ENCODE measurements at places on chromosomes 12 and 14.

- no peak for DNase-seq
These were observed 125.7 kb downstream of the HMGA2 start for GRCh38 chr12:65949971-65950370.

GRCh38 chr12:116172224-116172849, 105.2 kb downstream of the MED13L start:
- DNase-seq, result peak; percentile 65

- no peak for DNase-seq
These were observed 501 bp downstream of the RIMKLB start for GRCh38 chr12:8698132-8698851.

GRCh38 chr12:116864371-116865160, 16.7 kb downstream of the HRK start:
- no peak for DNase-seq

GRCh38 chr12:19066475-19067001, 63.0 kb upstream of the PLEKHA5 start:
- no peak for DNase-seq

DNA sequence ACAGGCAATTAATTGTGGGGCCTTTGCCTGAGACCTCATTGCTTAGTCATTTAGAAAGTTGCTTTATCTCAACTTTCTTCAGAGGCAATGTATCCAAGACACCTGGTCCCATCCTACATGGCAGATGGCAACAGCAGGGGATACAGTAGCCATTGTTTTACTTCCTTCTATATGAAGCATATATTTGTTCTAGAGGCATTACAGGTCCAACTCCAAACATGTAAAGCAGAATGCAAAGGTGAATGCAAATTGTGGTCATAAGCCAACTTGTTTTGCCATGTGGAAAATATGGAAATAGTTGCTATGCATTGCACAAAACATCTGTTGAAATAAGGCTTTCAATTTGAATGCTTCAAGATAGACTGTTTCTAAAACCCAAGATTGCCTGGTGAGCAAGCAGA, 109.8 kb upstream of the BCAT1 start:
- DNase-seq, result no peak

GRCh38 chr14:100325231-100325632, 2.1 kb downstream of the SLC25A47 start:
- no peak for DNase-seq

- no peak for DNase-seq
These were observed 7.7 kb downstream of the SMIM41 start for GRCh38 chr12:52086944-52087835.
